Esophagus muscularis mucosa (tissue), 4 donors: ENCODE measurements at places on chromosomes 7 and 10.
A peak's percentile ranks its signal among the peaks of the same experiment; 100 is the strongest.

GRCh38 chr7:47301105-47301477, 280.8 kb downstream of the TNS3 start:
- H3K27me3 ChIP-seq: no peaks in the 10 kb centered on the region
- no peak overlapping the region for H3K4me3 ChIP-seq
- H3K27ac ChIP-seq: peak overlapping the region; percentile 50
- H3K4me1 ChIP-seq: peaks cover 18% of the 10 kb centered on the region

DNA sequence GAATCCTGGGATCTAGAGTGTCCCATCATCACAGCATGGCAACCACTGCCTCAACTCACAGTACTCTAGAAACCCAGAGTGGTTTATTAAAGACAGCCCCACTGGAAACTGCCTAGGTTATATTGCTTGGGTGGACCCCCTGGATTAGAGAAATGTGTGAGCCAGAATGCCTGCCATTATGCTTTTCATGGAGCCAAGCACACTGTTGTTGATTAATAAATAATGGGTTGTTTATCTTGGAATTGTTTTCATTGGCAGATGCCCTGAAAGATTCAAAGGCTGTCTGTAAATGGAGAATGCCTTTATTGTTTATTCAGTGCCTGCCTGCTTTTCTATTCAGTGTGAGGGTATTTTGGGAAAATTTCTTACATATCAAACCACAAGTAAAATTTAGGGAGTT, 52.1 kb downstream of the GNAI1 start:
- DNase-seq: no peak
- no peak overlapping the region for H3K27ac ChIP-seq
- H3K27me3 ChIP-seq: no peaks in the 10 kb centered on the region

DNA sequence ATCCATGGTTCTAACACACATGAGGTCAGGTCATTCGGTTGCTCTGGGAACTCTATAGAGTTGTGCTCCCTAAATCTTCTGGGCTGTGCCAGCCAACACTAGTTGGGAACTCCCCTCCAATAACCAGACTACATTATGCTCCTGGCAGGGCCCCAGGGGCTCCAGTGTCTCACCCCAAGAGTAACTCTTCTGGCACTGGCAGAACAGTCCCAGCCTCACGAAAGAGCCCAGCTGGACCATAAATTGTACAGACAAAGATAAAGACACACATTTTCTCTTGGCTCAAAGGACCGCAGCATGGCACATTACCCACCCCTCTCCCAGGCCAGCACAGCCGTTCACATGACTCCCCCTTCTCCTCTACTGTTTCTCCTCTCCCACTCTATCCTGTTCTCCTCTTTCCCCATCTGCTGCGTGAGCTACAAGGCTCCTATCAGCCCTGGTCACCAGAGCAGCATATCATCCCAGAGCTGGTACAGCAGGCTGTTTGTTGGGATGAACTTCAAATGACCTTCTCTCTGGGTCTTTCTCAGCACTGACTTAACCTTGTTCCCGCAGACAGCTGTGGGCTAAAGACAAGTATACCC, 230.6 kb downstream of the PLXNA4 start:
- H3K27ac ChIP-seq: no peak overlapping the region
- H3K4me3 ChIP-seq: no peak overlapping the region
- no peak for DNase-seq
- H3K27me3 ChIP-seq: peaks cover 4% of the 10 kb centered on the region

GRCh38 chr7:116354171-116354545, 143.8 kb downstream of the TES start:
- H3K4me1 ChIP-seq: peaks cover 57% of the 10 kb centered on the region
- no peak for DNase-seq
- no peaks in the 10 kb centered on the region for H3K36me3 ChIP-seq
- H3K4me3 ChIP-seq: no peak overlapping the region
